ENCODE measurements at places on chromosomes 3 and 15.

GRCh38 chr3:38647217-38647970 lies 2.1 kb downstream of the SCN5A start:
- DNase-seq = no peak

DNA sequence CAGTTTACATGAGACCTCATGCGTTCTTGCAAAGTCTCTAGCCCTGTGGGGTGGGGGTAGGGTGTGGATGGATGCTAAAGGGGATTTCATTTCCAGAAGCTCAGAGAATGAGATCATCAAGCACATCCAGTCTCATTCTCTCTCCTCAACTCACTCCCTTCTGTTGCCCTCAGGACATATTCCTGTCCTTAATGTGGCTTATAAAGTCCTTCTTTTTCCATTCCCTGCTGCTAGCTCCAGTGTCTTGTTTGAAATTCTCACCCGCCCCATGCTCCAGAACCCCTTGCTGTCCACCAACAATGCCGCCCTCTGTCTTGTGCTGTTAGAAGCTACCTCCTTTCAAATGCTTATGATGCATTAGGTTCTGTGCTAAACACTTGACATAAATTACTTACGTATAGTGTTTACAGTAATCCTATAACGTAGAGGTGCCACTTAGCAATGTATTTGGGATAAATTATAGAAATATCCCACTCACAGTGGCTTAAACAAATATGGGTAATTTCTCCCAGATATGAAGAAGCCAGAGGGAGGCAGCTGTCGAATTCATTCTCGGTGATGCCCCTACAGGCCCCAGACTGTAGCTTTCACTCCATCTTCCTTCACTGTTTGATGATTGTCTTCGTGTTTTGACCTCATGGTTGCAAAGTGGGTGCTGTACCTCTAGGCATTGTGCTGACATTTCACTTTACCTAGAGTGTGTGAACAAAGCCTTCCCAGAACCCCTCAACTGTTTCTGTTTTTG lies 273.1 kb upstream of the TBL1XR1 start:
- DNase-seq = no peak

GRCh38 chr15:101466188-101466587 lies 23.3 kb downstream of the PCSK6 start:
- DNase-seq = no peak

DNA sequence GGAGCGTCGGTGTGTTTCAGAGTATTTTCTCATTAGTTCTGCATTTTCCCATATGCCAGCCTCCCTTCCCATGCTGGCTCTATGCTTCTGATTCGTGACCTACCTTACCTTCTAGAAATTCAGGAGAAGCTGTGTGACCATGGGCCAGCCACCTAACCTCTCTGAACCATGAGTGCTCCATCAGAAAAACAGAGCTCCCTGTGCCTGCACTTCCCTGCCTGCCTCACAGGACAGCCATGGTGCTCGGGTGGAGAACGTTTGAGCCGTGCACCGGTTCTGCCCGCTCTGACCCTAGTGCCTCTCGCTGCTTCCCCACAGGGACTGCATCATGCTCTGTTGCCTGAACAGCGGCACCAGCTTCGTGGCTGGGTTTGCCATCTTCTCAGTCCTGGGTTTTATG lies 74.5 kb upstream of the SLC6A1 start:
- DNase-seq = no peak

GRCh38 chr3:8834974-8835373 lies 65.6 kb upstream of the OXTR start:
- no peak for DNase-seq

- no peak for DNase-seq
These were observed 16.1 kb downstream of the SLC28A2 start for GRCh38 chr15:45268135-45268534.

DNA sequence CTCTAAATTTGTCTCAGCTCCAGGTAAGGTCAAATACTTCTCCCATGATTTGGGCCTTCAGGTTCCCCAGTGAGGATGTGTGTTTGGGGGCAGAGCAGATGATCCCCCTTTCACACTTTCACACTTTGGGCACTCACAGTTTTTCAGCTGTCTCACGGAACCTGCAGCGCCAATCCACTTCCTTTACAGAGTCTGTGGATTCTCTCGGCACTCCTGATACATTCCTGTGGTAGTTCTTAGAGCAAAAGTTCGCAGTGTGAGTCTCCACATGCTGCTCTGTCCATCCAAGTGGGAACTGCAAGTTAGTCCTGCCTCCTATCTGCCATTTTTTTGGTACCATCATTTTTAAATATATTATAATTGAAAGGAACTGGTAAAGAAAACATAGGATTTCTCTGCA lies 20.2 kb upstream of the CPOX start:
- DNase-seq = no peak

GRCh38 chr3:107269136-107269535 lies 108.1 kb upstream of the CCDC54 start:
- no peak for DNase-seq

DNA sequence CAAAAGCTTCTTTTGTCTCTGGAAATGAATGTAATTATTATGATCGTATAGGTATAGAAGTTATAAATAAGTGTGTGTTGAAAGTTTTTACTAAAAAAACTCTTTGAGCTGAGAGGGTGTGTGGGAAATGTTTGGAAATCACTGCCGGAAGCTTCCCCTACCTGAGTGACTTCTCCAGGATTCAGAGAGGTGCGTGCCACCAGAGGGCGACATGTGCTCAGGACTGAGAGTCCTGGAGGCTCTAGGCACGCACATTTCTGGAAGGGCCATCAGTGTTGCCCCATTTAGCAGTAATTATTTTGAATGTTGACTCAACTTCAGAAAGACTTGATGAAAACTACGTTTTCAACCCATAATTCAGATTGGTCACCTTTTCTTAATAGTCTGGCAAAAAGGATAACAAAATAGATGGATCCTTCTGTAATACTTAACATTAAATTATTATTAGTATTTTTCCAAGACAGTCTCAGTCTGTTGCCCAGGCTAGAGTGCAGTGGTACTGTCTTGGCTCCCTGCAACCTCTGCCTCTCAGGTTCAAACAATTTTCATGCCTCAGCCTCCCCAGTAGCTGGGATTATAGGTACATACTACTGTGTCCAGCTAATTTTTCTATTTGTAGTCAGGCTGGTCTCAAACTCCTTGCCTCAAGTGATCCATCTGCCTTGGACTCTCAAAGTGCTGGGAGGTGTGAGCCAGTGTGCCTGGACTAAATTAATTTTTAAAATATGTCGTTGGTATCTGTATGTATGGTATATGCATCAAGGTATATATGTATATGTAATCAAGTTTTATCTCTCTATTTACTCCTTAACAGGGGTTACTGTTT lies 34.5 kb downstream of the GPR171 start:
- peak; percentile 72 for DNase-seq

DNA sequence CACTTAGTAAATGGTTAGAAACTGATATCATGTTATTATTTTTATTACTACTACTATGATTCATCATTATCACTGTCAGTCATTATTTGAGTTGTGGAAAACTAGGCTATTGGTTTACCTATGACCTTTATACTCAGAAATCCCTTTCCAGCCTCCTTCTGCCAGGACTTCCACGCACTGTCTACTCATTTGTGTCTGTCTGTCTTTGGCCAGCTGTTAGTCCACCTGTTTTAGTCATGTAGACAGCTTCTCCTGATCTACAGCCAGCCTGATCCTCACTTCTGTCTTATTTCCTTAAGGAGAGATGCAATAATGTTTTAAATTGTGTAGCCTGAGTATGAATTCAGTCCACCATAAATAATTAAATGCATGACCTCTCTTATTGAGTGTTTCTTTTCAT lies 162.8 kb downstream of the EPHA3 start:
- no peak for DNase-seq

DNA sequence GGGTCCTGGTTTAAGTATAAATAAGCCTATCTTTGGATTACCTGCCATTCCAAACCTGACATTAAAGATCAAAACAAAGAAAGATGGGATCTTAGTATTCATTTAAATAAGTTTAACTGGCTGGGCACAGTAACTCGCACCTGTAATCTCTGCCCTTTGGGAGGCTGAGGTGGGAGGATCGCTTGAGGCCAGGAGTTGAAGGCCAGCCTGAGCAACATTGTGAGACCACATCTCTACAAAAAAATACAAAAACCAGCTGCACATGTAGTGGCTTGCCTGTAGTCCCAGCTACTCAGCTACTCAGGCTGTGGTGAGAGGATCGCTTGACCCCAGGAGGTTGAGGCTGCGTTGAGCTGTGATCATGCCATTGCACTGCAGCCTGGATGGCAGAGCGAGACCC lies 176.9 kb downstream of the FNDC3B start:
- no peak for DNase-seq

GRCh38 chr3:34948517-34948916 lies 690.8 kb upstream of the ARPP21 start:
- DNase-seq = no peak

- peak; percentile 60 for DNase-seq
These were observed 5.7 kb downstream of the LYSMD2 start for GRCh38 chr15:51731549-51732267.

- no peak for DNase-seq
These were observed 29.0 kb upstream of the HHATL start for GRCh38 chr3:42731476-42732195.

GRCh38 chr3:196202516-196202970 lies 8.7 kb downstream of the ZDHHC19 start:
- no peak for DNase-seq

GRCh38 chr3:71208211-71209095 lies 375.1 kb downstream of the FOXP1 start:
- DNase-seq = no peak

DNA sequence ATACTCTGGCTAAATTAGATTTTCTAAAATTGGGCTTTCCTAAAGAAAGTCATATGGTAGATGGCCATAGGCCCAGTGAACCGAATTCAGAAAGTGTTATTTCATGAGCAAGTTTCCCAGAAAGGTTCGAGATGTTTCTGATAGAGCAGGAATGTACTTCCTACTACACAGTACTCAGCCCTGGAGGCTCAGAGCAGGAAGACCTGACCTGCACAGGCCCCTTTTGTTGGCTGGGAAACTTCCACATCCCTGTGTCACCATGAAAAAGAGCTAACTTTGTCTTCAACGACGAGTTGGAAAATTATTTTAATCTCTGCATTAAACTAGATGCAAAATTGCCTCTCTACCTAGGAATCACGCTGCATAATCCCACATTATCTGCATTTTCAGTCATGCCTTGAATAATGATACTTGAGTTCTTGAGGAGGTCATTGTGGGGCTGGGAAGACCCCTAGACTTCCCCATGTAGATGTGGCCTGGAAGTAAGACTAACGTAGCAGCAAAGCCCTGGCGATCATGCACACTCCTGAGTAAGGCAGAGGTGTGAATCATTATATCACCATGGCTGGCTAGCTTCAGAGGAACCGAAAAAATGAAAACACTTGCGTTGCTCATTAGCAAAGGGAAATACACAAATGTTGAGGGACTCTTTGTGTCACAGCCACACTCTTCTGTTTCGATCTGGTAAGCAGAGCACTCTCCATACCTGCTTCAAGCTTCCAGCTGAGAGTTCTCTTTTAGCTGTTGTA lies 47.1 kb downstream of the CMTM7 start:
- DNase-seq = no peak

DNA sequence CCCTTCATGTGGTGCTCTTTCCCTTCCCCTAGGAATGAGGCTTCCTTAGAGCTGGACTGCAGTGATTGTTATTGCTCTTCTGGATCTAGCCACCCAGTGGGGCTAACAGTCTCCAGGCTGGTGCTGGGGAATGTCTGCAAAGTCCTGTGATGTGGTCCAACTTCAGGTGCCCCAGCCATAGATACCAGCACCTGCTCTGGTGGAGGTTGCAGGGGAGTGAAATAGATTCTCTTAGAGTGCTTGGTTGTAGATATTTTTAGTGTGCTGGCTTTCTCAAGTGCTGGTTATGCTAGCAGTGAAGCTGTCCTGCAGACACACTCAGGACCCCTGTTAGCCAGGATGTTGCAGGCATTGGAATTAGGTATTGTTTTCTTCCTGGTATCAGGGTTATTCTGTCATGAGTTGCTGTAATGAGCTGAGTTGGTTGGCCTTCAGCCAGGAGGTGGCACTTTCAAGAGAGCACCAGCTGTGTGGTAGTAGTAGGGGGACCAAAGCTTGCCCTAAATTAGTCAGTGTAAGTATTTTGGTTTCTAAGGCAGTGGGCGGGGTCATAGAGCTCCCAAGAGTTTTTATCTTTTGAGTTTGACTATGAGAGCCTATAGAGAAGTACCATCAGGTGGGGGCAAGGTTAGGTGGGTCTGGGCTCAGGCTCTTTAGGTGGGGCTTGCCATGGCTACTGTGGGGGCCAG lies 317.5 kb upstream of the SGO1 start:
- DNase-seq = no peak

DNA sequence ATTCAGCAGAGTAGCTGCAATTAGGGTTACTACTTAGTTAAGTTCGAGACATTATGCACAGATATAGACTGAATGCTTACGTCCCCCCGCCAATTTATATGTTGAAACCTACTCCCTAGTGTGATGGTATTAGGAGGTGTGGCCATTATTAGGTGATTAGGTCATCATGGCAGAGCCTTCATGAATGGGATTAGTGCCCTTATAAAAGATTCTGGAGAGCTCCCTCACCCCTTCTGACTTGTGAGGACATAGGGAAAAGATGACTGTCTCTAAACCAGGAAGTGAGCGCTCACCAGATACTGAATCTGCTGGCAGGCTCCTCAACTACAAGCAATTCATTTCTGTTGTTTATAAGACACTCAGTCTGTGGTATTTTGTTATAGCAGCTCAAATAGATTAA lies 25.6 kb upstream of the TEX9 start:
- no peak for DNase-seq

DNA sequence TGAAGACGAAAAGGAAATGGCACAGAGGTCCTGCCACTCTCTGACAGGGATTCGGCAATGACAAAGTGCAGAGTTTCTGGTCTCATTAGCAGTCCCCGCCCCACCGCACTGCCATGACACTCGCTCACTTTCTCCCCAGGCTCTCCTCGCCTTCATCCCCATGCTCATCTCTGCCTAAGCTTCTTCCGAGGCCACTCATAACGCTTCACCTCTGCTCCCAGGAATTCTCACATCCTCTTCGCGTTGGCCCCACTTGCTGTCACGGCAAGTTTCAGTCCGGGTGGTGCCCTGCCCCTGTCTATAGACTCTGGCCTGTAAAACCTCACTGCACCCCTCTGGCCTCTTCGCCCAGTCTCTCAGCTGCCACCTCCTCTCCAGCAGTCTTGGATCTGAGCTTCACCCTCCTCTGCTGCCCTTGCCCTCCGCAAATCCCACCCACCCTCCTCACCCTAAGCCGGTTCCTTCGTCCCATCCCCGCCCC lies 654 bp downstream of the RUBCN start:
- DNase-seq = peak; percentile 46

- no peak for DNase-seq
These were observed 274.3 kb upstream of the BCHE start for GRCh38 chr3:166111562-166111961.

- DNase-seq = no peak
These were observed 7.3 kb upstream of the CAMK1 start for GRCh38 chr3:9776896-9777693.

- DNase-seq = no peak
These were observed 47.6 kb upstream of the PRICKLE2 start for GRCh38 chr3:64272842-64273241.

- no peak for DNase-seq
These were observed 28.9 kb downstream of the PRTG start for GRCh38 chr15:55714064-55714463.

- DNase-seq = no peak
These were observed 56.1 kb upstream of the PLXNA1 start for GRCh38 chr3:126926684-126927400.

All from CD4-positive, alpha-beta memory T cell (primary cell).